ENCODE measurements at places on chromosomes 2 and 18.

DNA sequence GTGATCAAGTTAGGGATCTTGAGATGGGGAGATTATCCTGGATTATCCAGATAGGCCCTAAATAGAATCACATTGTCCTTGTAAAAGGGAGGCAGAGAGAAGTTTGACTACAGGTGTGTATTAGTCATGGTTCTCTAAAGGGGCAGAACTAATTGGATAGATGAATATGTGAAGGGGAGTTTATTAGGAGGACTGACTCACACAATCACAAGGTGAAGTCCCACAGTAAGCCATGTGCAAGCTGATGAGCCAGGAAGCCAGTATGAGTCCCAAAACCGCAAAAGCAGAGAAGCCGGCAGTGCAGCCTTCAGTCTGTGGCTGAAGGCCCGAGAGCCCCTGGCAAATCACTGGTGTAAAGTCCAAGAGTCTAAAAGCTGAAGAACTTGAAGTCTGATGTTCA is 275.8 kb downstream of the KCNS3 start:
- DNase-seq: no peak

- DNase-seq: no peak
These were observed 210.5 kb downstream of the SH3RF3 start for GRCh38 chr2:109339519-109339966.

GRCh38 chr18:58209326-58209725 is 165.3 kb downstream of the NEDD4L start:
- no peak for DNase-seq

- no peak for DNase-seq
These were observed 210.3 kb downstream of the ZRANB3 start for GRCh38 chr2:135320465-135321355.

DNA sequence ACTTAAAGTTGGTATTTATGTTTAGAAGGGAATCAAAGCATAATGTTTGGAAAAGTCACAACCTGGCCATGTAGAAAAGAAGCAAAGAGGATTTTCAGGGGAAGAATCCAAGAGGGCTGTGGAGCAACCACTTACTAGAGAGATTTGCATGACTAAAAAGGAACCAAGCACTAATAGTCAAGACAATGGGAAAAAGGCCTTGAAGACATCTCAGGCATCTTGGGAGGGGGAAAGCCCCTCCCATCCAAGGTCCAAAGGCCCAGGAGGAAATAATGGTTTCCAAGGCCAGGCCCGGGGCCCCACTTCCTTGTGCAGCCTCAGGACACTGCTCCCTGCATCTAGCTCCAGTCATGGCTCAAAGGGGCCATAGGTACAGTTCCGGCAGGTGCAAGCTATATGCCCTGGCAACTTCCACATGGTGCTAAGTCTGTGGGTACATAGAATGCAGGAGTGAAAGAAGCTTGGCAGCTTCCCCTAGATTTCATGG is 128.1 kb downstream of the EIPR1 start:
- no peak for DNase-seq

DNA sequence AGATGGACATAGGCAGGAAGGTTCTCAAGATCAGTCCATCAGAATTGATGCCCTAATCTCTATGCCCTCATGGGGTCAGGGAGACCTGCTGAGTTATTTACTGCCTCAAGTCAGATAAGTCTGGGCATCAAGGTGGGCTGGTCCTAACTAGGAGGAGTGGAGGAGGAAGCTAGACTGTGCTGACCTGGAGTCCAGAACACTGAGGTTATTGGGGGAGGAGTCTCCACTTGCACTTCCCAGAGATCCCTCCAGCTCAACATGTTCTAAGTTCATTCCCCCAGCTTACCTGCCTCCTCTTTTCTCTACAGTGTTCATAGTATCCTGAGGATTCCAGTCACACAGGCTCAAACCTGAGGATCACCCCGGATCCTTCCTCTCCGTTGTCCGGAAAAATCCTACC is 19.3 kb downstream of the EVA1A start:
- no peak for DNase-seq

DNA sequence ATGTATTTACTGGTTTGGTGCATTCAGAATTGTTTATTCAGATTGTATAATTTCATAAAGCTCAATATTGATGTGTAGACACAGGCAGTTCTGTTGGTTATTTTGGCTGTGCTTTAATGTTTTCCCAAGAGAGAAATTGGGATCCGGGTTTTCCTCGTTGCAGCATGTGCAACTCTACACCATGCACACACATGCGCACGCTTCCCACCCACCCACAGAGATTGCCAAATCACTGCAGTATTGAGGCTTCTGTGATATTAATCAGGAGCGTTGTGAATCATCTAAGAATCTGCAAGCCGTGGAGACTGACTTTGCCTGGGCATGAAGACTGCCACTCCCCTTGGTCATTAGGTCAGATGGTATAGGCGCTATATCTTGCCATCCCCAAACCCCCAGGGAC is 571.5 kb downstream of the SLC4A3 start:
- DNase-seq: no peak

DNA sequence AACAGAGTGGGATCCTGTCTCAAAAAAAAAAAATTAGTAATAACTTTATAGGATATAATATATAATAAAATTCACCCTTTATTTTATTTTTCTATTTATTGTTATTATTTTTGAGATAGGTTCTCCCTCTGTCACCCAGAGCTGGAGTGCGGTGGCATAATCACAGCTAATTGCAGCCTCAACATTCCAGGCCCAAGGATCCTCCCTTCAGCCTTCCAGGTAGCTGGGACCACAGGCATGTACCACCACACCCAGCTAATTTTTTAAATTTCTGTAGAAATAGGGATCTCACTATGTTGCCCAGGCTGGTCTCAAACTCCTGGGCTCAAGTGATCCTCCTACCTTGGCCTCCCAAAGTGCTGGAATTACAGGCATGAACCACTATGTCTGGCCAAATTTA is 958 bp downstream of the C2orf92 start:
- DNase-seq: no peak

GRCh38 chr2:20614201-20615067 is 36.5 kb downstream of the HS1BP3 start:
- DNase-seq: peak; percentile 68

DNA sequence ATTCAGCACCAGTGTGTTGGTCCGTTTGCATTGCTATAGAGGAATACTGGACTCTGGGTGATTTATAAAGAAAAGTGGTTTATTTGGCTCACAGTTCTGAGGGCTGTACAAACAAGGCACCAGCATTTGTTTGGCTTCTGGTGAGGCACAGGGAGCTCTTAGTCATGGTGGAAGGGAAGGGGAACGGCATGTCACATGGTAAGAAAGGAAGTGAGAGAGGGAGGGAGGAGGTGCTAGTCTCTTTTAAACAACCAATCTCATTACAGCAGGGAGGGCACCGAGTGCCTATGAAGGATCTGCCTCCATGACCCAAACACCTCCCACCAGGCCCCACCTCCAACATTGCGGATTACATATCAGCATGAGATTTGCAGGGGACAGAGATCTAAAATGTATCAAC is 143.9 kb upstream of the DLX2 start:
- DNase-seq: no peak

DNA sequence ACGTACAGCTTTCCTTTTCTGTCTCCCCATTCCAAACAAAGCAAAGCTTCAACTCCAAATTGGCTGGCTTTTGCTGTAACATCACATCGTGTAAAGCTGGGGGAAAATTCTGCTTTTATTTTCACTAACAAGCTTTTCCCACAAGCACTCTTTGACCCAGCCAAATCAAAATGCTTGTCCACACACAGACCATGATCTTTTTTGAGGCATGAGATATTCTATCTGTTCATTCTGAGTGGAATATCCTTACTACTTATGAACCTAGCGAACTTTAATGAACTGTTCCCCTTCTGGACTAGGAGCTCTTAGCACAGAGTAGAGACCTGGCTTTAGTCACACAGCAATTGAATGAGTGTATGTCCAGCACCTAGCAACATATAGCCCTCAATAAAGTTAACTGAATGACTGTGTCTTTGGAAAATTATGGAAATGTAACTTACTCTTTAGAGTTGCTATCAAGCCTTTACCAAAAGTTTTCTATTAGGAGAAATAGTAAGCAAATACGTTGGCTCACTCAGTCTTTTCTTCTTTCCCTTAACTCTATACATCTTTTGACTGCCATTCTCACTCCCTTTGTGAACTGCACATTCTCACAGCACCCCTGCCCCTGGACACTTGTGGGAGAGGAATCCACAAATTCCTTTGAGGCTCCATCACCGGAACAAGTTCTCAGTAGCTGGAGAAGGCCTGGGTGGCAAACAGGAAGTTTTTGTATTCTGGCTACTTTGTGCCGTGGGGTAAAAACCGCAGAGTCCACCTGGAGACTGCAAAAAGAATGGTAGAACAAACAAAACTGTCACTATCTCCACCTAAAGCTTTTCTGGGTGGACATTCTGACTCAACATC is 1.3 kb upstream of the UBE2E3 start:
- no peak for DNase-seq

DNA sequence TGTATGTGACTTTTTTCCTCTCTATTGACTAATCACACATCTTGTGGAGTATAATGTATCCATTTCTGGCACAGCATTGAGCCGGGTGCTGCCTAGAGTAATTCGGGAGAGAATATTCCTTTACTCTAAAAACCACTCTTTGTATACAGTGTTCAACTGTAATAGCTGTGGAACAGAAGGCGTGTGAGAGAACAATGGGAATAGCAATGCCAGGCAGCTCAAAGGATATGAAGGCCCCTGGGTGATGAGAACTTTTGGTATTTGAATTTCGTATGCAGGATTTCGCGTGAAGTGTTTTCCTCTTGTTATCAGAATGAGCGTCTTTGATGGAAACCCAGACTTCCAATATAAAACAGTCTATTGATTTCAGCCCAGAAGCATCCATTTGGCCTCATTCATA is 84.6 kb upstream of the MAP3K20 start:
- DNase-seq: no peak

- DNase-seq: no peak
These were observed 9.0 kb downstream of the LRRTM4 start for GRCh38 chr2:77513191-77513590.

- DNase-seq: no peak
These were observed 84.5 kb upstream of the RBBP8 start for GRCh38 chr18:22848615-22849014.

DNA sequence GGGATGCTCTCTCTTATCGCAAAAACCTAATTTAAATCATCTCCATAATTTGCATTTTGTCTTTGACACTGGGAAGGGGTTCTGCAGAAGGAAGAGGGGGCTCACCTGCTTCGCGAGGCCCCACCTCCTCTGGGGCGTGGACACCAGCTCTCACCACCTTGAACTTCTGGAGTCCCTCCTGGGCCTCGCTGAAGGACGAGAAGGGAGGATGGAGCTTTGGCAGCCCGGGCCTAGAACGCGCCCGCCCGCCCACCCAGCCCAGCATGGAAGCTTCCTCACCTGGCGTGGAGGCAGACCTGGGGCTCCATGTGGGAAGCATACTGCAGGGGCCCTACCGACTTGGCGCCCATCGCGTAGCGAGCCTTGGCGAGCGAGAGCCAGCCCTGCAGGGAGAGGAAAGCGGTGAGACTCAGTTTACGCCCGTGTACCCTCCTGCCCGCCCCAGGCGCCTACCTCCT is 1.1 kb upstream of the IMP4 start:
- no peak for DNase-seq

GRCh38 chr2:9037166-9037565 is 33.7 kb upstream of the MBOAT2 start:
- no peak for DNase-seq

- DNase-seq: no peak
These were observed 14.6 kb downstream of the LDLRAD4 start for GRCh38 chr18:13232971-13233786.

All from NCI-H524 treated with DMSO at 0.1 percent for 48 hours (cell line).